CD4-positive, alpha-beta T cell treated with Interferon gamma for 1 hour (primary cell): ENCODE measurements at places on chromosomes 11 and 22.
A peak's percentile ranks its signal among the peaks of the same experiment; 100 is the strongest.

- no peak for DNase-seq
Observed at GRCh38 chr11:118166641-118167040, 9.8 kb downstream of the SCN2B start.

- no peak for DNase-seq
Observed at GRCh38 chr11:72668629-72669347, 5.4 kb downstream of the PDE2A start.

DNA sequence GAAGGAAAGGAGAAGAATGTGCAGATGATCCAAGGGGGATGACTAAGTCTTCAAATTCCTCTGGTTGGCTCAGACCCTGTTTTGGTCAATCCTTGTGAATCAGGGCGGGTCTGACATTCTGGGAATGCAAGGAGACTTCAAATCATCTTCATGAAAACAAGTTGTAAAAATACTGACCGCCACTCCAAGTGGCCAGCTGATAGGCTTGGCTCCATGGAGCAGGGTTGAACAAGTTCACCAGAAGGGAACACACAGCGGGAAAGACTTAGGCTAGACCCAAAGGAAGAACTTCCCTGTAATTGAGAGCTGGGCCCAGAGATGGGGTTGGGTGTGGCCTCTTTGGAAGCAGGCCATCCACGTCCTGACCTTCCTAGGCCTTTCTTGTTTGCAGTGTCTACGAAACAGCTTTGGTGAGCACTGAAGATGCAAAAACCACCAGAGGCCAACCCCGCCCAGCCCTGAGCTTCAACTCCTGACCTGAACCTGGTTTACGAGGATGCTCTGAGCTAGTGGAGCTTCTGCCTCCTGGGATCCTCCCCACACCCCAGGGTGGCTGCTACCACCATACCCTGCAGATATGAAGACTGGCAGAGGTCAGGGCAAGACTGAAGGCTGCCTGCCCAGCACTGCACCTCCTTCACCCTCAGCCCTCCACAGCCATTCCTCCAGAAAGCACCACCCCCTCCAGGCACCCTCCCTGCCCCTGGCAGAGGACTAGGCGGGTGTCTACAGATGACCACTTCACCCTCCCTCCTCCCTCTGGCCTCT lies 26.1 kb downstream of the GDPD5 start:
- DNase-seq: no peak

GRCh38 chr11:103807806-103808205 lies 228.6 kb upstream of the DDI1 start:
- DNase-seq: no peak

GRCh38 chr11:47955061-47955755 lies 25.2 kb upstream of the PTPRJ start:
- DNase-seq: no peak

DNA sequence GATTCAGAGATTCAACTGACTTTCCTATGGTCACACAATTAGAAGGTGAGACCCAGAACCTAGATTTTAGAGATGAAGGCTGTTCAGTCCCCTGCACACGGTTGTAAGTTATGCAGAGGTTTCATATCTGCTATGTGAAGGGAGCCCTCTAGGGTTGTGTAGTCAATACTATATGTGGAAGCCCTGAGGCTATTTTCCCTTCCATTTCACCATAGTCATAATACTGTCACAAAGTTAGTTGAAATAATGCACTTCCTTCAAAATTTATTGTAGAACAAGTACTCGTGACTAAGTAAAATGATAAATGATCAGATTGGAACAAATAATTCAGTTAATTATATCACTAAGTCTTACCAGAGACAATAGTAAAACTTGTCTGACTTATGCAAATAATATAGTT lies 48.8 kb downstream of the ENDOD1 start:
- DNase-seq: no peak

GRCh38 chr11:1119604-1120146 lies 38.1 kb upstream of the MUC5AC start:
- DNase-seq: no peak

GRCh38 chr11:60370811-60371298 lies 7.5 kb upstream of the MS4A7 start:
- DNase-seq: no peak

DNA sequence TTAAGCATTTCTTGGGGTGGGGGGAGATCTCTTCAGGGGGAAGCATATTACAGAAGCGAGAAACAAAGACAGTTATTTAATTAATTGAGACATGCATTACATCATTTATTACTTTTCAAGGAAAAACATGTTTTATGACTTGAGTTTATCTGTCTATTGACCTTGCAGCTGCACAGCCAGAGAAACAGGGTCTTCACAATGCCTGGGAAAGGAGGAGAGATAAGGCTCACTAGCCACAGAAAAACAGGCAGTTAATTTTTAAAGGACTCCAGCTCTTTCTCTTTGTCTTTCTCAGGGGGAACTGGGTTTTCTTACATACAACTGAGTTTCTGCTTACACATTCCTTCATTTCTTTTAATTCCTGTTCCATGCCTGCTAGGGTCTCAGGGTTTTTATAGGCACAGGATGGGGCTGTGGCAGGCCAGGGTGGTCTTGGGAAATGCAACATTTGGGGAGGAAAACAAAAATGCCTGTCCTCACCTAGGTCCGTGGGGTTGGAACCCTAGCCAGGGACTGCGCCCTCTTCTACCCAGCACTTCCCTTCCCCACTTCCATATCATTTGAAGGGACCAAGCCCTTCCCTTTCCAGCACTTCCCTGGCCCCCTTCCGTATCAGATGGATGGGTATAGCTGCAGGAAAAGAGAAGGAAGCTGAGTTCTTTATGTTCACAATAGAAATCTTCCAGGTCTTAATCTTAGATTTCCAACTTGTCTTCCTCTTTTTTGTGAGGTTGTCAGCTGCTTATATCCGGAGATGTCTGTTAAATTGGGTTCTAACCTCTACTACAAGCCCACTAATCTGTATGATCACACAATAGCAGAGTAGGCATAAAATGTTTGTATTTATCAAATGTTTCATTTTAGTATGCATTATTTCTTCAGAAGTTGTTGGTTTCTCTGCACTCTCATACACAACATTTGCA lies 38.3 kb downstream of the BIRC2 start:
- no peak for DNase-seq

- DNase-seq: no peak
Observed at GRCh38 chr22:41821471-41822316, 11.2 kb upstream of the SREBF2 start.

DNA sequence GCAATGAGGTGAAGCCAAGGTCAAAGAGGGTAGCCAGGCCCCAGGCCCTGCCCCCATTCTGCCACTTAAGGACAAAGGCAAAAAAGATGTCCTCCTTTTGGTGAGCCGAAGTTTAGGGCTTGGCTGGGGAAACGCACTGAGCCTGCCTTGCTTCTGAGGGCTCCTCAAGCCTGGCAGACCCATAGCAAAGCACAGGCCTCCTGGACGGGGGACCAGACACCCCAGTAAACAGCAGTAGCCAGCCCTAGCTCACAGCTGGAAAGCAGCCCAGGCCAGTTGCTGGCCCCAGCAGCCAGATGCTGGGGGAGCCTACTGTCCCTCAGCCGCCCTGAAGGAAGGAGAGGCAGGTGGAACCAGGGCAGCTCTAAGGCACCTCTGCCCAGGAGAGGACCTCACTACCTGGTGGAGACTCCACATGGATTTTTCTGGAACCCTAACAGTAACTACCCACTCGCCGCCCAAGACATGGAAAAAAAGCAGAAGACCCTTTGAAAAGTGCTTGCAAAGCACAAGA lies 3.8 kb upstream of the PYGM start:
- DNase-seq: peak; percentile 11

DNA sequence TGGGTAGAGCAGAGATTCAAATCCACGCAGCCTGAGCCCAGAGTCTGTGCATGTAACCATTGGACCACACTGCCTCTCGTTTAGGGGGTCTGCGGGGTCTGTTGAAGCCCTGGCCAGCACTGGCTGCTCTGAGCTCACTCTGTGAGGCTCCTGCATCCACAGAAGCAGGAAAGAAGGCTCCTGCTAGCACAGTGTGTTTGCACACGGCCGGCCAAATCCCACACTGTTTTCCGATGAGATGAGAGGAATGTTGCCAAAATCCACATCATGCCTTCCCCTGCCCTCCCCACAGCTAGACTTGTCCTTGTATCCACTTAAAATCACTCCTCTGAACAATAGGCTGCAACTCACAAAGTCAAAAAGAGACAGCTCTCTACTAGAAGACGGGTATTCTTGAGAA lies 10.6 kb upstream of the SLC22A12 start:
- no peak for DNase-seq

DNA sequence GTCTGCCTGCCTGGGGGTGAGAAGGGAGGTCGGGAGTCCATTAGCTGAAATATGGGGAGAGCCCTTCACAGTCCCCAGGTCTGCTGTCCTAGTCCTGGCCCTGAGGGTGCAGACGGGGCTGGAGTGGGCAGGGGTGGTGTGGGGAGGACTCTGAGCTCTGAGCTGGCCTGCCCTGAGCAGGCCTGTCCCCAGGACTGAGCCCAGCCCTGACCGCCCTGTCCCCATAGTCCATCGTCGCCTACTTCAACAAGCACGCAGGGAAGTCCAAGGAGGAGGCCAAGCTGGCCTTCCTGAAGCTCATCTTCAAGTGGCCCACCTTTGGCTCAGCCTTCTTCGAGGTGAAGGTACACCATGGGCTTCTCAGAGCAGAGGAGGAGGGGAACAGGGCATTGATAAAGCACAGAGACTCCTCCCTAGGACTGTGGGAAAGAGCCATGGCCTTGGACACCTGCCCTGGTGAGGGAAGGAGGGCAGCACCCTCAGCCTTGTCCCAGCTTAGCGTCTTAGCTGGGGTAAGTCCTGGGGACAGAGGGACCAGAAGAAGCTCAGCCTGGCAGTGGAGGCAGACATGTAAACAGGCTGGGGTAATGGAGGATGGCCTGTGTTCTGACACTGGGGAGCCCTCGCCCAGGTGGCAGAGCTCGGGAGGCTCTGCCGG lies 83.7 kb downstream of the MYO7A start:
- no peak for DNase-seq

DNA sequence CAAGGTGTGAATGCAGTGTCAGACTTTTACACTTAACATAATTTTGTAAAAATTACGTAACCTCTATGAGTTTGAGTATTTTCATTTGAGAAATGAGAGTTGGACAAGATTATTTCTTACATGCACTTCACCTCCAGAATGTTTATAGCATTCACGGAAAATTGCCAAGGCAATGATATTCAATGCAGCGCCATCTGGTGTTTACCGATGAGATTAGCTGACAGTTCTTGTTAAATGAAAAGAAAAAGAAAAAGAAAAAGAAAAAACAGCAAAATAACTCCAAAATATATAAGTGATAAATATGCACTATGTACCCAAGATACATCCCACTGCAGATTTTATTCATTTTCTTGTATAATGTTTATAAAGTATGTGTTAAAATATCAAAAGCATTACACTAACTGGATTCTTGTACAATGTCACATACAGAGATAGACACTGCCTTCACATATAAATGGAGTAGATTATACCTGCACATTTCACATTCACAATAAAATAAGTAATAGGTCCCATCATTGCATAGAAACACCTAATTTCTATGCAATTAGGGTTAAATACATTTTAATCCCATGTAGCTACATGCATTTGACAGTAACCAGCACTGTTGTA lies 976.3 kb upstream of the FAT3 start:
- DNase-seq: no peak

GRCh38 chr22:24247011-24247507 lies 2.2 kb upstream of the GGT5 start:
- no peak for DNase-seq

DNA sequence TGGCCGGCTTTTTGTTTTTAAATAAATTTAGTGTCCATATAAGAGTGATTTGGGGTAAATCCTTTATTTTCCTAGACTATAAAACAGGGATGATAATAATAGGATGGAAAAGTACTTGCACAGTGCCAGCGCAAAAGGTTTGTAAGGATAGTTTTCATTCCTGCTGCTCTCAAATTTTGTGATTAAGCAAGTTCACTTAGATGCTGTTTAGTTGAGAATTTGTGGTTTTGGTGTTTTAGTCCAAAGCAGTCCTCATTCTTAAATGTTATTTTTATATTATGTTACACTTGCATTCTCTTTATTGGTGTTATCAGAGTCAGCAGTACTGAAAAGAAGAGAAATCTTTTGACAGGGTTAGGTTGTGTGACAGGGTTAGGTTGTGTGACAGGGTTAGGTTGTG lies 47.9 kb downstream of the PPP6R3 start:
- no peak for DNase-seq

DNA sequence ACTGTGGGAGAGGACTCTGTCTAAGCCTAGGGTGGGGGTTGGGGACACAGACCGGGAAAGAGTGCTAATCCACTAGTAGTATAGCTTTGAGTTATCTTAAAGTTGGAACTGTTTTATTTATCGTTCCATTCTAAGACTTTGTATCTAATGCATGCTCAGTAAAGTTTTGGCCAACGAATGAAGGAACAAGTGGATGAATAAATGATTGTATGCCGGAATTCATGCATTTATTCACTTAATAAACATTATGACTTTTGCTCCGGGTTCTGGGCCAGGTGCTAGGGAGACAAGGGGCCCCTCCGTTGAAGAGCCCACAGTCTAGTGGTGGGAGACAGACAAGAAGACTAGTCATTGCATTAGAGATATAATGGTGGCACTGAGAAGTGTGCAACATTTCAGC lies 645 bp downstream of the RNF121 start:
- no peak for DNase-seq
